LHCN-M2 (cell line): ENCODE measurements at places on chromosomes 5 and 9. TPM values are rescaled to one million over a fixed set of nuclear protein-coding genes. Genes with fewer than 3 reads are reported as not detected.

DNA sequence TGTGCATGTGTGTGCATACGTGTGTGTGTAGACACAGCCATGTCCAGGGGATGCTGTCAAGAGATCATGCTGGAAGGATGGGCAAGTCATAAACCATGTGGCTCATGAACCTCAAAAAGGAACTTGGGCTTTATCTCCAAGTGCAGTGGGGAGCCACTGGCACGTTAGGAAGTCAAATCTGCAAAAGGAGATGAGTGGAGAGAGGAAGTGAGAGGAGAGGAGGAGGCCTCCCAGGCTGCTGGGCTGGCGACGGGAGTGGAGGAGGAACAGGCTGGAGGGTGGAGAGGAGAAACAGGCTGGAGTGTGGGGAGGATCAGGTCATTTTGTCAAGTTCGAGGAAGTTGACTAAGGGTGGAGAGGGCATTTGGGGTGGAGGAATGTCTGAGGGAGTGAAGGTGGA is 29.2 kb upstream of the TIFAB start:
- DNase-seq: no peak

DNA sequence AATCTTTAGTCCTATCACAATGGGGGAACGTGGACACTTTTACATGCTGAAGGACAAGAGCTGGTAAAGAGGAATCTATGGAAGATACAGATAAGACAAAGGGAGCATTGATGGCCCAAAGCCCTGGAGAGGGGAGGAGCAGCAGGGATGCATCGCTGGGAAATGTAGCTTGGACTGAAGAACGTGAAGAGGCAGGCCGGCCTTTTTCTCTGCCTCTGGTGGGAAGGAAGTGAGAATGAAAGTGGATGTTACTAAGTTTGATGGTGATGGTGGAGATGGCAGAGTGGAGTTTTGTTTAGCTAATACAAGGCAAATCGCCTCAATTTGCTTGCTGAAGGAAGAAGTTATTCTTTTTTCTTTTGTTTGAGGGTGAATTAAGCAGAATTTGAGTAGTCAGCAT is 124.6 kb upstream of the TAF11L2 start:
- no peak for DNase-seq

DNA sequence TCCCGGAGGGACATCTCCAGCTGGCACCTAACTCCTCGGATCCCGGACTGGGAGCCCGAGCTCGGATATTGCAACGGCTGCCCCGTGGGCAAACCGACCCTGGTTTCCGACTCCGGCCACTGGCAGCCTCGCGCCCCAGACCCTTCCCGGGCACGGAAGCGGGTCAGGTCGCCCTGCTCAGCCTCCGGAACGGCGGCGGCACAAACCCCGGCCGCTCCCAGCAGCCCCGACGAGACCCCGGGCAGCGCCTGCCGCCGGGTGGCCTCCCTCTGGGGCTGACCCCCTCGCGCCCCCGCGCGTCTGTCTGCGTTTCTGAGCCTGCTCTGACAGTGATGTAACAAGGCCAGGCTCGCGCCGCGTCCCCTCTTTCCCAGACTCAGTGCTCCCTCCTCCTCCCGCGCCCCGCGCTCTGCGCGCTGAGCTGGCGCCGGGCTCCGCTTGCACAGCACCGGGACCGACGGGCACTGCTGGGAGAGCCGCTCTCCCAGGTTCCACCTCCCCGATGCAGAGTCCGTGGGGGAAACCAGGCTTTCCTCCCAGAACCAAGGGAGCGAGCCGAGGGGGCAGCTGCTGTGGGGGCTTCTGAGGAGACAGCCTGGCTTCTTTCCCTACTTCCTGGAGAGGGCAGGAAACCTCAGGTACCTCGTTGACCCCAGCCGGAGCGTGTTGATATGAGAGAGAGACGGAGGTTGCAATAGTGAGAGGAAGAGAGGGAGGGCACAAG is at the start of gene TMEM215:
TMEM215 (plus strand) TSS at position 373 of the 724 bp plus-strand sequence. CDS start 644 bp downstream, outside the sequence.
- no peak for DNase-seq

- DNase-seq: no peak
These were observed 13.1 kb upstream of the SERINC5 start for GRCh38 chr5:80268916-80269315.

DNA sequence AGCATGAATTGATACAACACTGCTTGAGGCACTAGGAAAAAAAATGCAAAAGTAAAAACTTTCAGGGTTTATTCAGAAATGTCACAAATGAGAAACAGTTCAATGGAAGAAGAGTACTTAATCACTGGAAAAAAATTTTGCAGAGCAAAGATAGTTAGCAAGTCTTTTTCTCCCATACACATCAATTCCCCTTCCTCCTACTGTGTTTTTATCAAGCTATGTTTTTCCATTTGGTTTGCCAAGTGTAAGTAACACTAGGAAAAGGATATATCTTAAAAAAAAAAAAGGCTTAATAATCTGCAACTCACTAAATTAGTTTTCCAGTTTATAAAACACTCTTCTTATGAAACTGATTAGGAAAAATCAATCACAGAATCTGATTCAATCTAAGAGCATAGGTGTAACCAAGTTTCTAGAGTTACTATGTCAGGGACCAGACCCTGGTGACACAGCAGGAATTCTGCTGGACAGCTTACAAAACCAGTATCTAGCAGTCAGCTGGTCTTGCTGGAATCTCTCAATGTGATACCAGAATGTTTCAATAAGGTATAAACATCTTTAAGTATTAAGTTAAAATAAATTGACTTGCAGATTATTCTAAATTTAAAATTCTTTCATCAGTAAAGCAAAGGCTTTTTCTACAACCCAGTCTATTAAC is 34.7 kb downstream of the RNF145 start:
- DNase-seq: no peak

DNA sequence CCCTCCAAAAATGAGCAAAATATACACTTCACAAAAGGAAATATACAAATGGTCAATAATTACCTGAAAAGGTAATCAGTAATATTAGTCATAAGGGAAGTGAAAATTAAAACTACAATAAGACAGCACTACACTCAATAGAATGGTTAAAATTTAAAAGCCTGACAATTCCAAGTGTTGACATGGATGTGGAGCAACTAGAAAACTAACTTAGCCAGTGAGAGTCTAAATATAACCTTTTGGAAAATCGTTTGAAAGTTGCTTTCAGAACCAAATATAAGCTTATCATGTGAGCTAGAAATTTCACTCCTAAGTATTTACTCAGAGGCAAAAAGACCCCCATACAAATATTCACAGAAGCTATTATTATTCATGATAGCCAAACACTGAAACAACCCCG is 105.1 kb upstream of the MVB12B start:
- no peak for DNase-seq

GRCh38 chr5:142978726-142979125 is 208.5 kb downstream of the ARHGAP26 start:
- DNase-seq: peak; percentile 27

GRCh38 chr9:33884856-33885701 is 68.1 kb downstream of the UBE2R2 start:
- DNase-seq: peak; percentile 18

- DNase-seq: peak; percentile 66
These were observed 1.8 kb downstream of the LPCAT1 start for GRCh38 chr5:1521671-1522600.

GRCh38 chr9:131668439-131669268 is 71.2 kb downstream of the RAPGEF1 start:
- peak; percentile 84 for DNase-seq

The PCDHB15 gene
- total RNA-seq: 3.8 TPM in 2 replicates

The LRRC19 gene
- total RNA-seq: not detected in 2 replicates

The NDUFAF2 gene
- total RNA-seq: 35.0 and 36.5 TPM in 2 replicates

The DHFR gene
- total RNA-seq: 112 and 131 TPM in 2 replicates

The GDA gene
- not detected in 2 replicates for total RNA-seq
